Foreskin keratinocyte (primary cell): ENCODE measurements at places on chromosomes 3 and 15.
A peak's percentile ranks its signal among the peaks of the same experiment; 100 is the strongest.

GRCh38 chr3:155425396-155425795 lies 131.9 kb upstream of the STRIT1 start:
- DNase-seq, result no peak

GRCh38 chr3:12255393-12255792 lies 33.5 kb upstream of the PPARG start:
- no peak for DNase-seq

DNA sequence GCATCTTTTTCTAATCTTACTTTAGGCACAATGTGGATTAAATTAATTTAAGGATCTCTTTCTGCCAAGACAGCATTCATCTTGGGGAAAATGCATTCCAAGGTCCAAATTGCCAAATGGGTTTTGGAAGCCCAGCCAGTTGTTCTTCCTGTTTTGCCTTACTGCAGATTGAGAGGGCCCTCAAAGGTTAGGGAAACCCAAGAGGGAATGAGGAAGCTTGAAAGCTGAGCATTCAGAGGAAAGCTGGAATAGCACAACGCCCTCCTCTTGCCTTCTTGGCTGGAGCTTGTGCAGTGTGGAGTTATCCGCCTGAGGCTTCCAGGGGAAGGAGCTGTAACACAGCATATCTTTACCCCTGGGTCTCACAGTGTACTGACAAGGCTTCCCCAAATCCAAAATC lies 18.2 kb upstream of the SACM1L start:
- no peak for DNase-seq

DNA sequence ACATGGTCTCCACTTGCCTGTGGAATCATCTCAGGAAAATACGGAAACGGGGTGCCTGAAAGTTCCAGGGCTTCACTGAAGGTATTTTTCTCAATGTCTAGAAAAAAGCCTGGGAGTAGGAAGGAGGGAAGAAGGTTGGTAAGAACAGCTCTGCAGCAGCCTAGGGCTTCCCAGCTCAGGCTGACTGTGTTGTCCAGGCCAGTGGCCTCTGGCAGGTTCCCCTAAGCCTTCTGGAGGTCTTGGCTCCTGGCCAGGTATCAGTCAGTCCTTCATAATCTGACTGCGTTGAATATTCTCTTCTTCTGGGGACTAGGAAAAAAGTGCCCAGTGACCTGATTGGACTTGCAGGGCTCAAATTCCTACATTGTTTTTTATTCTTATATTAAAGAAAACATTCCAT lies 38.6 kb downstream of the SSR3 start:
- DNase-seq, result no peak

GRCh38 chr3:184352149-184352785 lies 9.1 kb downstream of the CLCN2 start:
- no peak for DNase-seq

GRCh38 chr15:83880529-83880928 lies 226.6 kb downstream of the ADAMTSL3 start:
- DNase-seq, result no peak

DNA sequence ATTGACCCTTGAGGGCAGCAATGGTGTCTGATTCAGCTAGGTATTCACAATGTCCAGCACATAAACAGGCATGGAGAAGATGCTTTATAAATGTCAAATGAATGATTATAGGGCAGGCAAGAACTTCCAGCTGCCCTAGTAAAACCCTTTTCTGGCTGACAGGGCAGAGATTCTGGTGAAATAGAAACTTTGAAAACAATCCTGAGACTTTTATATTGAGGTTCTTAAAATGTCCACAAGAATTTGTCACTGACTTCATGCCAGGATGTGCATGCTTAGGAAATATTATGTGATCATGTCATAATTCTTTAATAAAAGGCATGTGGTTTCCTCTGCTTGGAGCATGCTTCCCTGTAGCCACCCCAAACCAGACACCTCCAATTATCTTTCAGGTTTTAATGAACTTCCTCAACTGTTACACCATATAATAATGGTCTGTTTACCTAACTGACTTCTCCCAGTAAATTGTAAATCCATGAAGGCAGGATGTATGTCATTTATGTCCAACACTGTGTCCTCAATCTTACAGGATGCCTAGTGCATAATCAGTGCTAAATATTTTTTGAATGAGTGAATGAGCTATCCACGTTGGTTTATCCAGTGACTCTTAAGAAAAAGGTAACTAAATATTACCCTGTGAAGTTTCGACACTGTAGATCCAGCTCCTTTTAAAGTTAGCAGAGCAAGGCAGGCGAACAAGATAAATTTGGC lies 43.4 kb upstream of the CLRN1 start:
- DNase-seq, result no peak

- no peak for DNase-seq
Observed at GRCh38 chr3:4517643-4518311, 24.6 kb downstream of the ITPR1 start.

GRCh38 chr3:107106316-107106715 lies 270.9 kb upstream of the CCDC54 start:
- peak; percentile 48 for DNase-seq

GRCh38 chr3:141722648-141723047 lies 15.4 kb upstream of the RNF7 start:
- no peak for DNase-seq

GRCh38 chr3:87288446-87288845 lies 12.1 kb upstream of the POU1F1 start:
- DNase-seq, result no peak

GRCh38 chr3:50236484-50237132 lies 604 bp downstream of the GNAI2 start:
- DNase-seq, result no peak

- DNase-seq, result no peak
Observed at GRCh38 chr3:83926291-83926690, 1032.5 kb upstream of the CADM2 start.

- no peak for DNase-seq
Observed at GRCh38 chr3:27673701-27674100, 48.4 kb downstream of the EOMES start.

DNA sequence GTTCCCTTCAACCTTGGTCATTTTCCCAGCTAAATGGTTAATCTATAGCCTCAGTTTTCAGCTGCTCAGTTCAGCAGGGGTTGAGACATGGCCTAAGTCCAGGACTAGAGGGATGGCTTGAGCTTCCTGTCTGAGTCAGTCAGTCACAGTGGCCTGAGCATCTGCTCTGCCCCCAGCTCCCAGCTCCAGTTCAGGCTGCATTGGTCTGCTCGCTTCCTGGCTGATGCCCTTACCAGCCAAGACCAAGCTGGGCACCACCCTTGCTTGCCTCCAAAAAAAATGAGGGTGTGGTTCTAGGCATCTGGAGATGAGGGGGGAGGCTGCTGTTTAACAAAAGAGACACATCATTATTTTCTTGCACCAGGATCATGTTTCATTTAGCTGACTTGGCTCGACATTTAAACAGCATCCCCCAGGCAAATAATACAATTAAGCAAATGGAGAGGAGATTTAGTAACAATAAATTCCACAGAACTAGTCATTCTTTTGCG lies 70.7 kb downstream of the WNT5A start:
- DNase-seq, result peak; percentile 26

GRCh38 chr3:129650256-129650872 lies 43.9 kb upstream of the PLXND1 start:
- peak; percentile 44 for DNase-seq

DNA sequence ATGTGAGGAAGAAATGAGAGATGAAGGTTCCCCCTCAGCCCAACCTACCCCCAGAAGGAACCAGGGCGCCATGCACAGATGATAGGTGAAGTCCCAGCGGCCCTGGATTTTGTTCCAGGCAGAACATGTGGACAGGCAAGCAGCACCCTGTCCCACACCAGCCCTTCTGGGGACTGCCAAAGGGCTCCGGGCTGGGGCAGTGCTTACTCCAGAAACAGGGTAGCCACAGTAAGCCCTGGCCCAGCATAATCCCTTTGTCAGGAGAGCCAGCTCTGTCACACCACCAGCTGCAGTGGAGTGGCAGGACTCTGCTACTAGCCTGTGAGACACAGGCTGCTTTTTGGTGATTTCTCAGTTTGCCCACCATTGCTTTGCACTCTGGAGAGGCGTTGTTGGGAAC lies 6.3 kb downstream of the FBXL22 start:
- DNase-seq, result no peak

DNA sequence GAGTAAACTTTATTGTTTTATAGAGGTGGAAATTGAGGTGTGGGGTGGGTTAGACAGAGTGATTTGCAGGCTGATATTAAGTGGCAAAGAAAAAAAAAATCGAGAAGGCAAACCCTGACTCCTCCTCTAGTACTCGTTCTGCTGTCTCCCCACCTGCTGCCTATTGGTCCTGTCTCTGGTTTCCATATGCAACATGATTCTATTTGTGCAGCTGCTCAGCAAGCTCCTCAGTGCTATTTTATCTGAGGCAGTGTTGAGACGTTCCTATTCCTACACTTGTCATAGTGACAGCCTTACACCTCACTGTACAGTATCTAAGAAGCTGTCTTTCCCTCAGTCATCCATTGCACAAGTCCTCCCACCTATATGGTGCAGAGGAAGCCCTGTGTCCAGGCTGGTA lies 45.1 kb downstream of the RSL24D1 start:
- DNase-seq, result no peak

DNA sequence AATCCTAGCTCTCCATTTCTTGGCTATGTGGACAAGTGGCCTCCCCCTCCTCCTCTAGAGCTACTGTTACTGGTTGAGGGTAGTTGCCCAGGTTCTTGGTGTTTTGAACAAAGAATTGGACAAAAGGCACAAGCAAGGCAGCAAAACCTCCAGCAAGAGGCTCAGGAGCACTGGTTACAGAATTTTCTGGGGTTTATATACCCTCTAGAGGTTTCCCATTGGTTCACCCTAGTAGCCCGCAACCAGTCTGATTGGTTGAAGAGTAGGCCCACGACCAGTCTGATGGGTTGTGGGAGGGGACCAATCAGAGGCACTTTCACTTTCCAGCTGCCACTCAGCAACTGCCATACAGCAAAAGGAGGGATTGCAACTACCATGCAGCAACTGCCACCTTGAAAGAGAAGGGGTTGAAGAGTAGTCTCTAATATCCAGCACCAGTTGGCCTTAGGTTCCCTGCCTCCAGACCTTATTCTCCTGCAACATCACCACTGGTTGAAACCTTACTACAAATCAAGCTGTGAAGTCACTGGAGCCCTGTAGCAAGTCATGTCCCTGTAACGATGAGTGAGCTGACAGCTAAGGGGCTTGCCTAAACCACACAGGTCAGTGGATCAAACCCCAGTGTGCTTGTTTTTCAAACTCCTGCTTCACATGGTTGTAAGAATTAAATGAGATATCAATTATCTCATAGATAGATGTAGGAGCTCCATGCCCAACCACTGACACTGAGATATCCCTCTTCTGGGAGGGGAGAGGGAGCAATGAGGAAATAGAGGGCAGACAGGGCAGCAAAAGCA lies 2.9 kb upstream of the C15orf39 start:
- DNase-seq, result no peak

DNA sequence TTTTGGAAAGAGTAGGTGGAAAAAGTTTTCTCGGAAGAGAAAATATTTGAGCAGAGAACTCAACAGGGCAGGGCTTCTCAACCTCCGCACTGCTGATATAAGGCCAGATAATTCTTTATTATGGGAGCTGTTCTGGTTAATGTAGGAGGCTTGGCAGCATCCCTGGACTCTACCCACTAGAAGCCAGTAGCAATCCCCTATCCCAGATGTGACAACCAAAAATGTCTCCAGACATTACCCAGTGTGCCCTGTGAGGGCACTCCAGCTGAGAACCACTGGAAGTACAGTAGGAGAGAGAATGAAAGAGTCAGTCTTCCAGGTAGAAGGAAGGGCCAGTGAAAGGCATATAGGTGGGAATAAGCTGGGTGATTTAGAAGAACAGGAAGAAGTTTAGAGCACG lies 647.8 kb upstream of the ADAMTS9 start:
- DNase-seq, result no peak
